ENCODE measurements at places on chromosomes 1 and 21. TPM values are rescaled to one million over a fixed set of nuclear protein-coding genes. Genes with fewer than 3 reads are reported as not detected.

The REN gene
- 0.28 TPM for total RNA-seq

The CYP2J2 gene
- under 0.01 TPM for total RNA-seq

The ACTL8 gene
- total RNA-seq: 0.09 TPM

The CDA gene
- 0.85 TPM for total RNA-seq

The RGS7 gene
- total RNA-seq: under 0.01 TPM

The PLXNA2 gene
- total RNA-seq: 1.1 TPM

The C1QTNF12 gene
- 0.83 TPM for total RNA-seq
